ENCODE measurements at places on chromosomes 3 and 15.
A peak's percentile ranks its signal among the peaks of the same experiment; 100 is the strongest.

DNA sequence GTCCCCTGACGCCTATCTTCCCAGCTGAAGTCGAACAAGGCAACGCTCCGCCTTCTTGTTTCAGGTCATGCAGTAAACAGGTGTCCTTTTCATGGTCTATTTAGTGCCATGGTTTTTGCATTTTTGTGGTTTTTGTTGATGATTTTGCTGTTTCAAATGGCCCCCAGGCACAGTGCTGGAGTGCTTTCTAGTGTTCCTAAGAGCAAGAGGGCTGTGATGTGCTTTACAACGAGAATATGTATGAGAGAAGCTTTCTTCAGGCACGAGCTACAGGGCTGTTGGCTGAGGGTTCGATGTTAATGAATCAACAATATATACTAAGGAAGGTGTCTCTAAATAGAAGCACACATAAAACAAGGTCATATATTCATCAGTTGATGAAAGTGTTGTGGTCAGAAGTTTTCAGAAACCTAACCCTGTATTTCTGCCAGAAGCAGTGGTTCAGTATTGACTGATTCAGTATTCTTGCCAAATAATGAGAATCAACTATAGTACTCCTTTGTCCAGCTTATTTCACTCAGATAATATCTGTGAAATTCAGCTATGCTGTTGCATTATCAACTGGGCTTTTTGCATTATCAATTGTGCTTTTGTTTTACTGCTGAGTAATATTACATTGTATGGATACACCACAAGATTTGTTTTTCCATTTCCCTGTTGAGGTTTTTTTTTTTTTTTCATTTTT is 18.5 kb downstream of the LIMD1 start:
- no peak for DNase-seq

- no peak for DNase-seq
Observed at GRCh38 chr15:25670025-25670554, 193.0 kb downstream of the ATP10A start.

GRCh38 chr15:38226608-38227266 is 25.9 kb upstream of the SPRED1 start:
- DNase-seq = no peak

GRCh38 chr3:99418709-99419108 is 219.7 kb upstream of the COL8A1 start:
- DNase-seq = no peak

DNA sequence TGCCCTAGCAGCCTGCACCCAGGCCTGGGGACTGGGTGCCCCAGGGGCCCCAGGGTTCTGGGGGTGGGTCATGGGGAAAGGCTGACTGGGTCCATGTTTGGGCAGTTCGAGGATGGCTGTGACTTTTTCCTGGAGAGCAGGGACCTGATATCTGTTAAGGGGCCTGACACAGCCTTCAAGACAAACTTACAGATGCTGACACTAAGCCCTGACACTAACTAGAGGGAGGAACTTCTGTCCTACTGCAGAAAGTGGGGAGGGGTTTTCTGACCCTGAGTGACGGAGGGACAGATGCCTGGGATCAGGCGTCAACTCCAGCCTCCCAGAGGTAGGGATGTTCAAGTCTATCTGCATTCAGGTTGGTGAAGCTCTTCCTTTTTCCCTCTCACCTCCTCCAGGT is 45.0 kb upstream of the SLC6A11 start:
- no peak for DNase-seq

GRCh38 chr15:77183066-77183465 is 112.2 kb upstream of the TSPAN3 start:
- no peak for DNase-seq

GRCh38 chr3:13769422-13769821 is 110.4 kb downstream of the WNT7A start:
- DNase-seq = no peak

DNA sequence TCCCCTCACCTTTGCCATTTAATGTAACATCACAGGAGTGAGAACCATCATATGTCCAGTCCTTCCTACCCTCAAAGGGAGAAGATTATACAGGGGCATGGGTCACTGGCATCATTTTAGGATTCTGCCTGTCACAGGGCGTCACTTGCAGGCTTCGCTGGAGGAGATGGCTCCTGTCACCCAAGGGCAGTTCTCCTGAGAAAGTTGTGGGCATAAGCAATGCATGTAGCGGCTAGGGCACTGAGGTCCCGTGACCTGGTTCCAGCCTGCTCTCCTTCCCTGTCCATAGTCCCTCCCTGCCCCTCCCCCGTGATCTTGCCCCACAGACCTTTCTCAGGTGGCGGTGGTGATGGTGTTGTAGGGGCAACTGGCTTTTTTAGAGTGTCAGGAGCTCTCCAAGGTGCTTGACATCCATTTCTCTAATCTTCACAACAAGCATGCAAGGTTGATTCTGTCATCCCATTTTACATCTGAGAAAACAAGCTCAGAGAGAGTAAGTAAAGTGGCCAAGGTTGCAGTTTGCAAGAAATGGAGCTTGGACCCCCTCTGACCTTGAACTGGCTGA is 241.5 kb upstream of the CTDSPL start:
- DNase-seq = no peak

GRCh38 chr3:42264399-42265058 is 1.5 kb downstream of the CCK start:
- DNase-seq = no peak

- no peak for DNase-seq
Observed at GRCh38 chr15:98034731-98035130, 74.2 kb downstream of the ARRDC4 start.

- no peak for DNase-seq
Observed at GRCh38 chr15:80891006-80891405, 98.6 kb downstream of the MESD start.

GRCh38 chr3:144341471-144341870 is 369.8 kb downstream of the DIPK2A start:
- DNase-seq = no peak

DNA sequence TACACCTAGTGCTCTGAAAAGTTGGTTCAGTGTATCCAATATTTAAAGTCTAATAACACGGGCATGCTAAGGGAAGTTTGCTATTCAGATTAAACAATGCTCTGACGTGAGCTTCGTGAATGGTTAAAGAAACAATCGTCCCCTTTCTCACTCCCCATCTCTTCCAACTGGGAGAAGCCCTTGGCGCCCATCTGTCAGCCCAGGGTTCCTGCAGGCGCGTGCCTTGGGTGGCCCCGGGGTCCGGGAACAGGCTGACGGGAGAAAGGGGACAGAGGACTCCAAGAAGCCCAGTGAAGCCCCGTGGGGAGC is 413 bp downstream of the SEC22C start:
- no peak for DNase-seq

DNA sequence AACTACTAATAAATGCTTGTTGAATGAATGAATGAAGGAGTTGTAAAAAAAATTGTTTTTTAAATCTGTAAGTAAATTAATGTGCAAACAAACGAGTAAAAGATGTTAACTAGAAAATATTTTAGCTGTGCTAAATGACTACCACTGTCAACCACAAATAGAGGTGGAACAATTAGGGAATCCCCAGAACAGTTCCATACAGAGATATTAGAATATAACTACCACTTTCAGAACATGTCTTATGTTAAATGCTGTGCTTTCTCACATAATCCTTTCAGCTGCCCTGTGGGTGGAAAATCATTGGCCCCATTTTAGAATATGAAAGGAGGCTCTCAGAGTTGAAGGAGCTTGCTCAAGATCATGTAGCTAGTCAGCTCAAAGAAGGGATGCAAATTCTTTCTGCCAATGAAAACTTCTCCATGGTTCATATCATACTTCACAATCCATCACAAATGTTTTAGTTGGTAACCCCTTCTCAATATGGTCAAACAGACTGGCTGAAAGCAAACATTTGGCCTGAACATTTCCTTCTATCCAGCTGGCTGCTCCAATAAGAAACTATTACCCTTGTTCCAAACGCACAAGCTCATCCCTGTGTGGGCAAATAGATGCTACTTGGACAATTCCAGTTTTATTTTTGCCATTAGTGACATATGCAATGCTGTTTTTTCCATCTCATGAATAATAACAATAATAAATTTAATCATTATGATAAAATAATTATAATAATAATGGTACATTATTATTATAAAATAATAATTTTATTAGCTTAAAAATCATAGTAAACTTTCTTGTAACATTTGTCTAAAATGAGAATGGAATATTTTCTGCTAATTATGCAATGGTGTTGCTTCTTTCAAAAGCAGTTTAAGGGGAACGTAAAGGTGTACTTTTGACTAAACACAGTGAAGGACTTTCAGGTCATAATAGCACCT is 290.4 kb upstream of the STT3B start:
- no peak for DNase-seq

- DNase-seq = peak; percentile 26
Observed at GRCh38 chr3:50617096-50617791, at the start of gene MAPKAPK3. Gene MAPKAPK3, plus strand, starts transcription at chr3:50617151. Its CDS starts 415 bp downstream, at chr3:50617566.

DNA sequence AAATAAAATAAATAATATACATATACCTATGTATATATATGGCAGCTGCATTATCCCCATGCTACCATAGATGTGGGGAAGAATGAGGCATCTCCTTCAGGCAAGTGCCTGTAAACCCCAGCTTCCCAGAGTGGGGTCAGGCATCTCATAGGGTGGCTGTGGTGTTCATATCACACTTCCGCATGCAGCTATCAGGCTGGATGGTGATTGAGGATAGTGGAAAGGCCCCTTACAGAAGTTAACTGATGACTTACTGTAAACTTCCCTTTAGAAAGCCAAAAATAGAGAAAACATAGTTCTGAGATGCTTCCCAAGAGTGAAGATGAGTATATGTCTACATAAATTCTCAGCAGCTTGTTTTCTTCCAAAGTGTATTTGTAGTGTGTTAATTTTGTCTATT is 3.5 kb upstream of the PP2D1 start:
- no peak for DNase-seq

DNA sequence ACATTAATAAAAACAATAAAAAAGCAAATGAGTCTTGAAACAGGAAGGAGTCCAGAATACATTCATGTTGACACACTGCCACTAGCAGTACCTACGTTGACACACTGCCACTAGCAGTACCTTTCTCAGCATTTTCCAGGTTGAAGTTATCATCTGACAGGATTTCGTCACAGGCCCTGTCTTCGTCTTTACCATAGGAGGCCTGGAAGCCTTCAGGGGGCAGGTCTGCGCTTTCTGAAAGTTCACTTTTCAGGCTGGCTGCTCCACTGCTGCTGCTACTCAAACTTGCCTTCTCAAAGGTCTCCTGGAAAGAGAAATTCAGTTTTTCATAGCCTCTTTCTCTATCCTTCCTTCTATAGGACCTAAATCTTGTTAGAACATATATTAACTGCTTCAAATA is 194.7 kb downstream of the NEK10 start:
- DNase-seq = no peak

DNA sequence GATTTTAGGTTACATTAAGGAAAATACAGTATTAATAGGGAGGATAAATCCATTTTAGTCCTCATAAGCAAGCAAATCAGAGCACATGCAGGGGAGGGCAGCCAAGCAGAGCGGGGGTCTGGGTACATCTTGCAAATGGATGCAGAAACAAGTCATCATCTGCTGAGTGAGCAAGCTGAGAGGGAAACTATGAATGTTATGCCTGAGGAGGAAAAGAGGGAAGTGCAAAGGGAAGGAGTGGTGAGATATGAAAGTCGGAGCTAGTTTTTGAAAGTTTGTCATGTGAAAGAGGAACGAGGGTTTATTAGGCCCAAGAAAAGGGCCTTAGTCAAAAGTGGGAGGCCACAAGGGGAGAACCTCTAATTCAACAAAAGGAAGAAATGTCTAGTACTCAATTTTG is 15.4 kb downstream of the PTX3 start:
- DNase-seq = no peak

DNA sequence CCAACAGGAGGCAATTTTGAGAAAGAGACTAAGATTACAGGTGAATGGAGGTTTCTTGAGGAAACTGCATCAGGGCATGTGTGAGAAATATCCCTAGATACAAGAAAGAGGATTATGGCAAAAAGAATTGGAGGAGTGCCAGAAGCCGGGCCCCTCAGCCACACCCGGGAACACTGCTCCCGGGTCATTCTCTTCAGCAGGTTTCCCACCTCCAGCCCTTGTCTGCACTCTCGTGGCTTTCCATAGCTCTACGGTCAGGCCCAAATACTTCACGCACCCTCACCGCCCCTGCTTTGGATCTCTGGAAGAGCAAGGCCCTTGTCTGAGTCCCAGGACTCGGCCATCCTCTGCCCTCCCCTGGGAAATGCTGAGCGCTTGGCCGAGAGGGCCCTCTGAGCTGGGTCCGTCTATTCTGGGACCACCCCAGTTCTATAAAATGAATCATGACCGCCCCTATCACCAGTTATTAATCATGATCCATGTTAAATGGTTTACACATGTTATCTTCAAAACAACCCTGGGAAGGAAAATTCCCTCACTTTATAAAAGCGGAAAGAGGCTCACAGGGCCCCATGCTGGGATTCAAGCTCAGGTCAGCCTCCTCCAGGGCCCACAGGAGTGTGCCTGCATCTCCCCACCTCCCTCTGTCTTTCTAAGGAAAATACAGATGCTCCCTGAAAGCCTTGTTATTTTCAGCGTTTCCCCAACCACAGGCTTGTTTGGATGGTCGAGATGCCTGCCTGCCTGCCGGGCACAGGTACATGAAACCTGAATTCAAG is 38.8 kb upstream of the SPTBN5 start:
- DNase-seq = no peak

GRCh38 chr3:189602471-189602870 is 28.7 kb upstream of the TP63 start:
- no peak for DNase-seq

DNA sequence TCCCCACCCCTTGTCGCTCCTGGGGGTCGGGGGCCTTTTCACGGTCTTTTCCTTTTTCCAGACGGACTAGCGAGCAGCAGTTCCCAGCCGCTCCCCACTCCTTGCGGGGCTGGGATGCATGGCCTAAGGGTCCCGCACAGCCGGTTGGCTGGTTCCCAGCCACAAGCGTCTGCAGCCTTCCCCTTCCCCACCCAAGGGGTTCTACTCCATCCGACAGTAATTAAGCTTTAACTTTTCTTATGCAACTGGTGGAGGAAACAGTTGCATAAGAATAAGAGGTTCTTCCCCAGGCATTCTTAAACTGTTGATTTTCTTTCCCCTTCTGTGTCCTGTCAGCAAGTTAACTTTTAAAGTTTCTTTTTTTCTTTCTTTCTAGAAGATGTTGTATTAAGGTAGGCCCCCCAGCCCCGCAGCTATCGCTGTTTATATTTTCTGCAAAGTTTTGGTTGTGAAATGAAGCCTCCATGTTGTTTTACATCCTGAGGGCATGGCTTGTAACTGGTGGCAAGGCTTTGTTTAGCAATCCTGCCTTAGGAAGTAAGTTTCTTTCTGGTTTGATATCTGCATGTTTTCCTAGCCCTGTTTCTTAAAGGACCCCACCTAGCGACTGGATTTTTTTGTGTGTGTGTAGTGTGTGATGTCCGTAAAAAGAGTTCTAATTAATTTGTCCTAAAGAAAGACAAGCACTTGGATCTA is 207.5 kb downstream of the ZNF385D start:
- DNase-seq = no peak

All from GF-D8 (cell line).